Gastroesophageal sphincter (tissue), 4 donors: ENCODE measurements at places on chromosomes 5 and 9. TPM values are rescaled to one million over a fixed set of nuclear protein-coding genes. Genes with fewer than 3 reads are reported as not detected.

- ATAC-seq, result no peak
Measured at GRCh38 chr9:88802533-88802932, 188.7 kb upstream of the S1PR3 start.

DNA sequence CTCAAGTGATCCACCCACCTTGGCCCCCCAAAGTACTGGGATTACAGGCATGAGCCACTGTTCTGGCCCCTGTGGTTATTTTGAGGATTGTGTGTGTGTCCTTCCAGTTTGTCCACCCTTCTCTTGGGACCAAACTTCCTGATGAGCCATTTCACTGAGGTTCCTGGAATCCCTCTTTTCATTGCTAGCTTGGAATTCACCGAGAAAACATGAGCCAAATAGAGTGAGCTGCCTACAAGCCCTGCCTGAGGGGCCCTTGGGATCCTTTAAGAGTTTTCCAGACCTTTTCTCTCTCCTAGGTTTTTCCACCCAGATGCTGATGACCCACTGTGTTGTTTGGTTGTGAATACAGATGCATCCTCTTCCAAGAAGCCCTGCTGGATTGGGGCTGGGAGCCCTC lies 13.2 kb upstream of the KIF12 start:
- ATAC-seq, result no peak

DNA sequence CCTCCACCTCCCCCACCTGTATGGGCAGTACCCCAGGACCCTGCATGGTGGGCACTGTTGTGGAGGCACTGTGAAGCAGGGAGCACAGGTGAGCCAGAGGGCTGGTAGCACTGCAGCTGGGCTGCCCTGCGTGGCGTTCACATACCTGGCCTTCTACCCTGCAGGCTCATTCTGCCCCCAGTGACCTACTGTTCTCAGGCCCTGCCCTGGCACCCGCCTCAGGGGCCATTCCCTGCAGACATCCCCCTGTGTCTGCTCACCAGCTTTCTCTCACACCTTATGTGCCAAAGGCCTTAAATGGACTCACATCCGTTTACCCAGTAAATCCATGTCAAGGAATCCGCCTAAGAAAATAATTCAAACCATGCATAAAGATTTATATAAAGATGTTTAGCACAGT lies 196.5 kb downstream of the CRB2 start:
- ATAC-seq, result no peak

DNA sequence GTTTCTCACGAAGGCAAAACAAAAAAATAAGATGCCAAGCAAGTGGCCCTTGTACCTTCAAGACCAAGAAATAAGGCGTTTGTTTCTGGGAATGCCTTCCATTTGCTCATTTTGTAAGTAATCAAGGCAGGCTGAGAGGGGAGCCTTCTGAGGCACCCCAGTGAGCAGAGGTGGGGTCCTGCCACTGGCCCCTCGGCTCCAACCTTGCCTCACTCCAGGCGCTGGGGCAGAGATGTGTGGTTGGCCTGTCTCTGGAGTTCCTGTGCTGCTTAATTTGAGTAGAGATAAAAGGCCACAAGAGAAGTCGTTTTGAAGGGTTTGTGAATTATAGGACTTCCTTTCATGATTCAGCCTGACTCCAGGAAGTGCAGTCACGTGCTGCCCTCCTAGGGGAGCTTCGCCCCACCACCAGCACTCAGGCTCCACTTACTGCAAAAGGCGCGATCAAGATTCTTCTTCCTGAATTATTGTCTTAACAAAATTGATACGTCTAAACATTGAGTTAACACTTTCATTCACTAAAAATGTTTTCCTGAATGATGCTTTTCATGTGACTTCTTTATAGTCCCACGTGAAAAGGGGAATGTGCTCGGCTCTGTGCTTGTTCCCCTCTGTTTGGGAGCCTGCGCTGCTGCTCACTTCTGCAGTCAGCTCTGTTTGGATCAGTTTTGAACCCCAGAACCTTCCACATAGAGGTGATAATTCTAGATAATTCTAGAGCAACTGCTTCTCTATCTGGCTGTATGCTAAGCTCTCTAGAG lies 13.7 kb downstream of the SYK start:
- ATAC-seq, result no peak

- ATAC-seq, result no peak
Measured at GRCh38 chr9:88979021-88979420, 12.2 kb upstream of the S1PR3 start.

DNA sequence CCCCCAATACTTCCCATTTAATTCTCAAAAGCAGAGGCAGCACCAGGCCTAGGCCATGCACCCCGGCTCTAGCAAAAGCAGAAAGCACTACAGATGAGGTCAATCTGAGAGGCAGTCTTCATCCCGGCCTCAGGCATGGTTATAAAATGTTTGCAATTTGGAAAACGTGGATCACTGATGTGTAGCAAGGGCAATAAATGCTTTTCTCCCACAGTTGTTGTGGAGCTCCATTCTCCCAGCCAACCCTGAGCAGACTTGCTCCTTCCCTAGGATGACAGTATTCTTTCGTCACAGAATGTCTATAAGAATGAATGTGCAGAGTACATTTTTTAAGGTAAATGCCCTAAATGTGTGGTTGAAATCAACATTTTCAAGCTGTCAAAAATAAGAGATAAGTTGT lies 157.3 kb upstream of the DAPK1 start:
- no peak for ATAC-seq

DNA sequence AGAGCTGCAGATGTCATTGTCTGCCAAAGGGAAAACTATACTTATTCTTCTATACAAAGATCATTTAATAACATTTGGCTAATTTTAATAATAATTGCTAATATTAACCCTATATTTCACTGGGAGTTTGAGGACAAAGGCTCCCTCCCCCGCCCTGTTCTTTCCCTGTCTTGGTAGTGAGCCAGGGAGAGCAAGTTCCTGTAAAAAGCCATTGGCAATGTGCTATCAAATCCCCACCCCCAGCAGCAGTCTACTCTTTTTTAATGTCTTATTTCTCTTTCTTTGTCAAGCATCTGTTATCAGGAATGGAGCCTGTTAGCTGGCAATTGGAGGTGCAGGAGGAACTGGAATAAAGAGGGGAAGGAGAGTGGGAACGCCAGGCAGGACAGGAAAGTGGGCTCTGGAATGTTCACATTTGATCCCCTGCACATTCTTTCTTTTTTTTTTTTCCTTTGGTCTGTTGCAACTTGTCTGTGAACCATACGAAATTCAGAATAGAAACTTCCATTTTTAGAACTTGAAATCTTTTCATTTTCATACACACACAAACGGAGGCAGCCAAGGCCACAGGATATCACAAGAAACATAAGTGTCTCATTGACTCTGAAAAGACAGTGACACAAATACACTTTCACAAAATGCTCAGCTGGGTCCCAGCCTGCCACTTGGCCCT lies 664.8 kb upstream of the ZNF608 start:
- ATAC-seq, result no peak

- ATAC-seq, result no peak
Measured at GRCh38 chr9:16341177-16341576, 529.3 kb downstream of the BNC2 start.

DNA sequence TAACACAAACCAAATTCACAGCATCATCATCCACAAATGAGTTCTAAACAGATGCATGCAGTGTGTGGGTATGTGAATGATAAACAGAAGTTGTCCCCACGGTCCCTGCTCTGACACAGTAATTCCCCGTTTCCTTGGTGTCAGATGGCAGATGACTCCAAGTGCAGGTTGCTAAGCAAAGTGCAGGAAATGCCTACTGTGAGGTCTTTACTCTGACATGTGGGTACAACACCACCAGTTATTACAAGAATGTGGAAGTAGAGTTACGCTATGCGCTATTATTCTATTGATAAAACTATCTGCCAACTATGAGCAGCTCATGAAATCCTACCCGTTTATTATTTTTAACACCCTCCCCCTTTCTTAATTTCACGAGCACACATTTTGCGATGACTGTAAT lies 448.9 kb downstream of the BNC2 start:
- ATAC-seq, result no peak

DNA sequence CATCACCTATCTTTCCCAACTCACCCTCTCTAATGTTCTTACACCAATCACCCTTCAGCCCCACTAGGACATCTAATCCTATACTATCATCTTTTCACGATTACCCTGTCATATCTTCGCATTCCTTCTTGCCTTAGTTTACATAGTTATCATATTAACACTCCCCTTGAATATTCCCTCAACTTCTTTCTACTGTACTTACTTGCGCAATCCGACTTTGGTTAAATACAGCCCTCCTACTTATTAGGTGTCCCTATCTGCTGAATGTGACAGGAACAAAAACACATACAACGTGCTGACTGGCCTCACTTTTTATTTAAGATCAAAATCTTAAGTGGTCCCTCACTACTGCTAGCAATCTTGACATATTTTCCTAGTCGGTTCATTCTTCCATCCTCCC lies 19.5 kb upstream of the HK3 start:
- ATAC-seq, result no peak

- no peak for ATAC-seq
Measured at GRCh38 chr9:114677418-114677817, 4.6 kb downstream of the TEX48 start.

- ATAC-seq, result no peak
Measured at GRCh38 chr9:26369093-26369492, 523.5 kb downstream of the CAAP1 start.

Gene CMYA5
- total RNA-seq, result 3.2 TPM

Gene ZFP37
- total RNA-seq, result 4.7 TPM

Gene FABP6
- total RNA-seq, result not detected

Gene CCNI2
- not detected for total RNA-seq

Gene SPACA9
- 2.6 TPM for total RNA-seq
